NCI-H510A (cell line): ENCODE measurements at places on chromosomes 1 and 21.

DNA sequence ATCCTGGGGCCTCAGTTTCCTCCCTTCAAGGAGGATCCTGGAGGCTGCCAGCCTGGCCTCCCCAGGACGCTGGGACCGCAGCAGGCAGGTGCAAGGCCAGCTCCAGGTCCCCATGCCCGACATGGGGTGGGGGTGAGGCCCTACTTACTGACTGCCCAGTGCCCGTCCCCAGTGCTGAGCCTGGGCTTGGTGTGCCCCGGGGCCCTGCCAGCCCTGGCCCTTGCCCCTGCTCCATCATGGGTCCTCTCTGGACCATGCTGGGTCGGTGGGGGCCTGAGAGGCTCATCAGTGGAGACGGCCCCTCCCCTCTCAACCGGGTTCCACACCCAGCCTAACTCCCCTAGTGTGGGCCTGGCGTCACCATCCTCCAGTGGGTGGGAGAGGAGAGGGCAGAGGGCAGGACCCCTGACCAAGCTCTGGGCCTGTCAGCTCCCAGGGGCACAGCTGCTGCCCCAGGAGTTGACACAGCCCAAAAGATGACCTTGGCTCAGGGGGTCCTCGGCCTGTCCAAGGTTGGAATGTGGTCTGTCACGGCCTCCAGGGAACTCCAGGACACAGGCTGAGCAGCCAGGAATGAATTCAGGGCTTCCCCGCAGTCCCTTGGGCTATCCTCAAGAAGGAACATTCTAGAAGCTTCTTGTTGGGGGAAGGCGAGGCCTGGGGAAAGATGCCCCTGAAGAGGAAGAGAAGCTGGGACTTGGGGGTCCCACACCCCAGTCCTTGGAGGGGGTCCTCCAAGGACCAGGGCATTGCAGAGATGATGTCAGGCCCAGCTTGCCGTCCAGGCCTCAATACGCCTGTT is 17.6 kb upstream of the ARF1 start:
- no peak for DNase-seq

GRCh38 chr1:61978796-61979195 is 215.9 kb upstream of the L1TD1 start:
- no peak for DNase-seq

GRCh38 chr1:50333595-50333974 is 89.7 kb downstream of the DMRTA2 start:
- DNase-seq = peak; percentile 21

GRCh38 chr1:52834798-52835197 is 7.8 kb upstream of the ZYG11A start:
- DNase-seq = no peak

DNA sequence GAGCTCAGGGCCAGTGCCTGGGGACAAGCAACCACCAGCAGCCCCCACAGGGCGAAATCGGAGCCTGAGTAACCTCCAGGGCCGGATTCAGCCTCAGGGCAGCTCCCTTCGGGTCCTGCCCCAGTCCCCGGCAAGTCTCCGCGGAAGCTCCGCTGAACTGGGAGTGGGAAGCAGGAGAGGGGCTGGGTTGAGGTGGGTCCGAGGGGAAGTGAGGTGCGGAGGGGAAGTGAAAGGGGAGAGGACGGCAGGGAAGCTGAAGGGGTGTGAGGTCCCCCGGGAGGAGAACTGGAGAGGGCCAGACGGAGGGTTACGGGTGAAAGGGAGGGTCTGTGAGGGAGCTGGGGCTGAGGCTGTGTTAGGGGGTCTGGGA is 560 bp downstream of the PADI2 start:
- DNase-seq = no peak

DNA sequence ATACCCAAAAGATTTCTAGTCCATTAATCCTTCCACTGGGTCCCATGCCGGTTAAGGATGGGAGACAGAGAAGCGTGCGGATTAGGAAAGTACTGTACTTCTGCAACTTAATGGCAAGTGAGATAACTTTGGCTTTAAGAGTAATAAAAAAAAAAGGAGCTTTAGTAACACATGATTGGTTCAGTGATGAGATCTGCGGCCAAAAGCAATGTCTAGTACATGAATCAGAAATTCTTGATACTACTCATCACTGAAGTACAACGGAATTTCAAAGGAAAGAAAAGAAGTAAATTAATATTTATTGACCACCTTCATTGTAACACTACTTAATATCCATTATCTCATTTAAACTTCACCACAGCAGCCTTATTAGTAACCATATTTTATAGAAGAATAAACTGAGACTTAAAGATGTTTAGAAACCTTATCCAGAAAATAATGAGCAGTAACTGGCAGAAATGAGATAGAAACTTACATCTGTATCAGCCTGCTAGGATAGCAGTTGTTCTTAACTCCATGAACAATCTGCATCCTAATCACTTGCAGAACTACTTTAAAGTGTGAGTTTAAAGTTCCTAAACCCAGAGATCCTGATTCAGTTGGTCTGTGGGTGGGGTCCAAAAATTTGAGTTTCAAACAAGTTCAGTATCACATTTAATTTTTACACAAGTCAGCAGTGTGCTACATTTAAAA is 14.1 kb upstream of the NUF2 start:
- DNase-seq = no peak

DNA sequence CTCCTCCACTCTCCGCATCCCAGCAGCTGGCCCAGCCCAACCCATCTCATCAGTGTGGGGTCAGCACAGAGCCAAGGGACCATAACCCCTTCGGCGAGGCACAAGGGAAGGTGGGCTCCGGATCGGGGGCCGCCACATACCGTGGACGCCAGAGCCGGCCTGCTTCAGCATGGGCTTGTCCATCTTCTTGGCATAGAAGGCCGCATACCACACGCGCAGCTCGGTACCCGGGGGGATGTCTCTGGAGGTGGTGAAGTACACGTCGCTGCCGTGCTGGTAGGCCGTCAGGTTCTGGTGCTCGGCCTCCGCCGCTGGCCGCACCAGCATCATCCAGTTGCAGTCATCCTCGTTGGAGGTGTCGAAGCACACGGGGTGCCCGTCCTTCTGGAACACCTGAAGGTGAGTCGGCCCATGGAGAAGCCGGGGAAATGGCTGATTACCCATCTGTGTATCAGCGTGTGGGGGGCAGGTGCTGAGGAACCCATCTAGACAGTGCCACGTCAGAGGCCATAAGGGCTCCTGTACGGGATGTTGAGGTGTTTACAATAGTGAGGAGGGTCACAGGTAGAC is 24.6 kb downstream of the PRDM15 start:
- no peak for DNase-seq

DNA sequence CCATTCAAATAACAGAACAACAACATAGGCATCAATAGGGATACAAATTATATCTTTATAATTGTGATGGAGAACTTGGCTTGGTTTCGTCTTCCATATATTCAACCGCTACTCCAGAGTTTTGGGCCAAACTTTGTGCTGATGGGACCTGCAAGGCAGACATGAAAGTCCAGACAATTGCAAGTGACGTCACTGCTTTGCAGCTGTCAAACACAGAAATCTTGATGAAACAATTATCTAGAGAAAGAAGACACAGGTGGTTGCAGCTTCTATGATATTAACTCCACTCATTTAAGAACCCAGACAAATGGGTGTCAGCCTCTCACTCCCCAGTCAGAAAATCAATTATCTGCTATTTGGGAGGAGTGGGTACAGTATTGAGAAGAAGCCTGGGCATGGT is 390.6 kb downstream of the NUF2 start:
- no peak for DNase-seq

GRCh38 chr1:33599516-33600115 is 127.2 kb downstream of the ZSCAN20 start:
- no peak for DNase-seq

- DNase-seq = no peak
These were observed 129.4 kb downstream of the PPIAL4G start for GRCh38 chr1:148353461-148354283.

DNA sequence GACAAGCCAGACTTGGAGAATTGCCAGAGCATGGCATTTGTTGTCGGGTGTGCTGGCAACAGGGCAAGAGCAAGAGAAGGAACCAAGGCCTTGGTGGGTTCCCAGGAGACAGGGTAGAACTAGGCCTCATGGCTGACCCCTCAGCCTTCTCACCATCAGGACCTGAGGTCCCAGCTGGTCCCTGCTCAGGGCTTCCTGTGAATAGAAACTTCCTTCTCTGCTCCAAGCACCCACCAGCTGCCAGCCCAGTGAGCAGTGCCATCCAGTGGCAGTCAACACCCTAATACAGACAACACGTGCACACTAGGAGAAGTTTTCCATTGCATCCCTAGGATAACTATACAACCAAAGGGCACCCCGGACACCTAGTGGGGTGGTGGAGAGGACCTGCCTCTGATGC is 22.8 kb downstream of the S100A6 start:
- DNase-seq = no peak

- DNase-seq = no peak
These were observed 21.7 kb upstream of the LAMC2 start for GRCh38 chr1:183164340-183164739.

- DNase-seq = no peak
These were observed 75.0 kb upstream of the DUSP10 start for GRCh38 chr1:221816899-221817298.

DNA sequence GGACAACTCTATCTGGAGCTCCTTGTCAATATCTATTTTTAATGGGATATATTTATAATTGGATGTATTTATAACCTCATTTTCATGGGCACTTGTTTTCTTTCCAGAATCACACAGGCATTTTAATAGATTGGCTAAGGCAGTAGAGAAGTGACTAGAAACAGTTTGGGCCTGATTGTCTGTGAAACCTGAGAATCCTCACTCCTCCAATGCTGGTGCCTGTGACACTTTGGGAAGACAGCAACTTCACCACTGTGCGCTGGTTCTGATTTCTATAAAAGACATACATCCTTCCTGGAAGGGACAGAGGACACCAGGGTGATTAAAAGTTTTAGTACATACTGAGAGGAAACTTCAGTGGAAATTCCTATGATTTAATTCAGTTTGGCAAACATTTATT is 39.6 kb upstream of the RXRG start:
- no peak for DNase-seq

- no peak for DNase-seq
These were observed 18.0 kb upstream of the KPRP start for GRCh38 chr1:152739841-152740240.

- peak; percentile 79 for DNase-seq
These were observed 27.1 kb downstream of the CFAP57 start for GRCh38 chr1:43199093-43199726.

DNA sequence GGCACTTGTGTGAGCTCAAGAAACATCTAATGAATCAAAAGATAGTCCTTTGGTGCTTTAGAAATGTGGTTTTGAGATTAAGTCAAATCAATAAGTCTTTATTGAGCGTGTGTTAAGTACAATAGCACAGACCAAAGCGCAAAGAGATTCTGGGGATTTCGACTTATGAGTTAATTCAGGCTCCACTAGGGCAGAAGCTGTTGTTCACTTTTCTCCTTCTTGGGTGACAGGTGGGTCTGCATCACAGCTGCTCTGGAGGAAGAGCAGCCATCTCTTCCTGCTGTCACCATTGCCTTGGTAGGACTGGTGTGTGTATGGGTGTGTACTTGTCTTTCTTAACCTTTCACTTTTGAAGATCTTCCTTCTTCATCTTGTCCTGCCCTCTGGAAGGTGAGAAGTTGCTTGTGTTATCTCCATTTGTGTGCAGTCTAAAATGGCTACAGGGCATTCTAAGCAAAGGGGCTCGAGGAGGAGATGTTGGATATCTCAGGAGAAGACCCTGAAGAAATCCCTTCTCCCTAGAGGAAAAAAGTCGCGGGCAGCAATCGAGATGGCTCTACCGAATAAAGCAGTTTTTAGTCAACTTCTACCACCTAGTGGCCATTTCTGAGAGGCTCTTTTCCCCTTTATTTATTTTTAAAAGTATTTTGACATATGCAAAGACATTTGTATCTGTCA is 22.9 kb upstream of the DISC1 start:
- peak; percentile 17 for DNase-seq

DNA sequence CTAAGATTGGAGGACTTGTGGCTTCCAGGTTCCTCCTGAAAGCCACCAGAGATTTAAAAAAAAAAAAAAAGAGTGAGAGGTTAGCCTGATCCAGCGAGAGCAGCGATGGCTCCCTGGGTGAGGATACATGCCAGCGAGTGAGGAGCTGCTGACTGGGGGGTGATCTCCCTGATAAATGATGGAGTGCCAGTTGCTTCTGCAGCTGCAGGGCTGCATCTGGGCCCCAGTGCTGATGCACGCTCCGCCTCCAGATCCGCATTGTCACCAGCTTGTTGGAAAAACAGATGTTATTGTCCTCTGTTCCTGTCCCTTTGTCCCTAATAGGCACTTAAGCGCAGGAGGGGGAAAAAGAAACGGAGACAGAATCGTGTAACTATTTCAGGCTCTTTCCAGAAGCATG is 28.6 kb downstream of the UBIAD1 start:
- DNase-seq = peak; percentile 45

DNA sequence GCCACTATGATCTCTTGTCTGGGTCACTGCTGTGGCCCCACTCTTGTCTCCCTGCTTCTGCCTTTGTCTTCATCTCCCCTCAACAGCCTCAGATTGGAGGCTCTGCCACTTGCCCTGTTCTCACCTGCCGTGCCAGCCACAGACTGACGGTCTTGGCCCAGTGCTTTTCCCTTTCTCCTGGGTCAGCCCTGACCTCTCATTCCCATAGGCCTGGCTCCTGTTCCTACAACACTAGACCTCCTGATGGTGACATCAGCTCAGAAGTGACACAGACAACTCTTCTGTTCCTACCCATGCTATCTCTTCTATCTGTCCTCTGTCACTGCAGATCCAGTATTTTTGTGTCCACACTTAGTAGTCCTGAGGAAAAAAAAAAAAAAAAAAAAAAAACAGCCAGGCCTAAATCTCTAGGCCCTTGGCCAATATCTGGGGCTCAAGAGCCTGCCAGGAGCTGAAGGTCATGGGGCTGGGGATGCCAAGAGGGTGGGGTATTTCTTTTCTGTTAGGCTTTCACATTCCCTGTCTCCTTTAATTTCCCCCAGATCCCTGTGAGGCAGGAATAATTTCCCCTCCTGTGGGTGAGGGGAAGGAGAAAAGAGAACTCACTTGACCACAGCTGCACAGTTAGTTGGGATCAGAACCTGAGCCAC is 42.0 kb upstream of the FOXO6 start:
- no peak for DNase-seq

- no peak for DNase-seq
These were observed 4.8 kb downstream of the AGO3 start for GRCh38 chr1:35935442-35936388.

GRCh38 chr1:201026836-201027235 is 3.3 kb upstream of the KIF21B start:
- no peak for DNase-seq

DNA sequence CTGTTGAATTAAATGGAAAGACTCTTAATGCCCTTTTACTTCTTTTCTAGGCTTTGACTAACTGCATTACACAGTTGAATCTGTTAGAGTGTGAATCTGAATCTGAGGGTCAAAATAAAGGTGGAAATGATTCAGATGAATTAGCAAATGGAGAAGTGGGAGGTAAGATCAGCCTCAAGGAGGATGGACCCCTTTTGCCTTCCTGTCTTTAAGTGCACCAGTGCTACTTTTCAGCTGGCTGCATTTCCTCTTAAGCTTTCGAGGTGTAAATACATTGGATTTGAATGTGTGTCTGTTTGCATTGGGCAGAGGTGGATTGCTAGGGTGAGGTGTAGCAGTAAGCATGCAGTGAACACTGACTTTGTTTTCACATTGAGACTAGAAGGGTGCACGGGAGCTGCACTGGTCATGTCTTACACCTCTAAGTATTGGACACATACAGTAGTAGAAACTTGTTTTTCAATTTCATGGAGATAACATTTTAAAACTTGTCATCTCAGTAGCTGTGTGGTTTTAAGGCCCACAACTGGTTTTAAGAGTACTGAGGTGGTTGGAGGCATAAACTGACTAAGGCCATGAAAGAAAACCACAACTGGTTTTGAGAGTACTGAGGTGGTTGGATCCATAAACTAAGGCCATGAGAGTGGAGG is 35.4 kb downstream of the MIA3 start:
- DNase-seq = no peak
